ENCODE measurements at places on chromosomes 12 and 14. TPM values are rescaled to one million over a fixed set of nuclear protein-coding genes. Genes with fewer than 3 reads are reported as not detected.

The KLHDC1 gene
- 0.72 TPM for total RNA-seq

The HCAR3 gene
- total RNA-seq = 1.9 TPM

GRCh38 chr12:75814851-75815754 is 216.5 kb downstream of the PHLDA1 start:
- no peak for DNase-seq

DNA sequence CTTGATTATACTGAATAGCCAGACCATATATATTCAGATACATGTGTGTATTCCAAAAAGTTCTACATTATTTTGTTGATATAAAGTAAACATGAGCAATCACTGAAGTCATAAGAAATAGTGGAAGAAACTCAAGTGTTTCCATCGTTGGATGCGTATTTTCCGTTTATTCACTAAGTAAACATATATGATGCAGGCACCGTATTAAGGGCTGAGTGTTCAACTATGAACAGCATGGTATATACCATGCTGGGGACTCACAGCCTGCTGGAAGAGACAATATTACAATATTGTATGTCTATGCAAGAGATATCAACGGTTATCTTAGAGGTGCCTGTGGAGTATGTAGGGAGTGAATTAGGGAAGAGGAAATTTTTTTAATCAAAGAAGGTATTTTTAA is 1.2 kb downstream of the PYROXD1 start:
- DNase-seq = no peak

DNA sequence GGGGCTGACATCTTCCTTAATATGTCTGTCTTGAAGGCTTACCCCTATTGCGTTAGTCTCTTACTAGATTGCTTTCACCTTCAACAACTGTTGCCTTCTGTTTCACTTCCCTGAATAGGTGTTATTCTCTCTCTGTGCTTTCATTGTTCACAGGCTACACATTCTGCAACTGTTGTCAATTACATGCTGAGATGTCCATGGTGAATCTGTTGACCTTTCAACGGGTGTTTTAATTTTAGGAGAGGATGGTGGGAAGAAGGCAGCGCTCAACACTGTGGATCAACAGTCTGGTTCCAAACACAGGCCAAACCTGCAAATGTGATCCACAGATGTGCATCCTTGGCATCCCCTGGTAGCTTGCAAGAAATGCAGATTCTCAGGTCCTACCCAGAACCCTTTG is 101.9 kb downstream of the DACT1 start:
- DNase-seq = peak; percentile 30

GRCh38 chr12:99917711-99918402 is 66.9 kb downstream of the ANKS1B start:
- no peak for DNase-seq

DNA sequence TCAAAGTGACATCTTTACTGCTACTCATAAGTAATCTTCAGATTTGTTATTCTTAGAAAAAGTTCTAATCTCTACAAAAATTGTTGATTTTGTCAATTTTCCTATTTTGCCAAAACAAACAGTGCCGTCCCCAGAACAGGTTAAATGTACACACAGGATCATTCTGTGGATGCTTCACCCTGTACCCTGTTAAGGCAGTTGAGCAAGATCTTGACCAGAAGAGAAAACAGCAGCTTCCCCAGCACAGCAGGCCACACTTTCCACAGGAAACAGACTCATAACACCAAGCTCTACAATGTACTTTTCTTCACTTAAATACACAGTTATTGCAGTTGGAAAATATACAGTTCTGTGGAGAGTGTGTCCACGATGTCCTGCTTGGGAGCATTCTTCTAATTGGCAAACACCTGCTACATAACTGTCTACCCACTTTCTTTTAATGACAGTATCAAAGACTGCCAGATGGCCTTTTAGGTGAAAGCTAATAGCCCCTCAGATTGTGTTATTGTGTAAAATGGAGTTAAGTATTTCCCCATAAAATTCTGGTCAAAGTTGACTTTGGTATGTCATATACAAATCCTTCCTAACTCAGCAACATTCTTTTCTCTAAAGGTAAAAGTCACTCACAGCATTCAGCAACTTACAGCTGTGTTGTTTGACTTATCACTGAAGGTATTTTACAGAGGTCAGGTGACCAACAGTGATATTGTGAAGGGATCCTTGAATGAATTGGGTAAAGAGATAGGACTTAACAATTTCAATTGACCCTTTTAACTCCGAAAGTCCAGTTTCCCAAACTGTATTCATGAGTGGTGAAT is 77.0 kb downstream of the SEC23A start:
- DNase-seq = no peak

DNA sequence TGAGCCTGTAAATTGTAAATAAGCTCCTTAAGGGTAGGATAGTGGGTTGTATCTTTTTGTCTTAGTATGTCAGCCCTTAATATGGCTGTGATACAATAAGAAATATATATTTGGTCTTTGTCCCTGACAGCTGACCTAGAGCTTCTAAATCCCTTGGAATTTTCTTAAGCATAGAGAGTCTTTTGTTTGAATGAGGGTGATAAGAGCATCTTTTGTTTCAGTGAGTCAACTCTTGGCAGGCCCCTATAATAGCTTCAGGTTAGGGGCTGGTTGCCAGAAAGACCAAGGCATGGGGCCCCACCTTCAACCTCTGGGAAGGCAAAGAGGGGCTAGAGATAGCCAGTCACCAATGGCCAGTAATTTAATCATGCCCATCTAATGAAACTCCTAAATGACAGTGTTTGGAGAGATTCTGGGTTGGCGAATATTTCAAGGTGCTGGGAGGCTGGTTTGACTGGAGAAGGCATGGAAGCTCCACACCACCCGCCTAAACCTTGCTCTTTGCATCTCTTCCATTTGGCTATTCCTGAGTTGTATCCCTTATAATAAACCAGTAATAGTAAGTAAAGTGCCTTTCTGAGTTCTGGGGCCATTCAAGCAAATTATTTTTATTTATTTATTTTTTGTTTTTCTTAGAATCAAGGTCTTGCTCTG is 10.5 kb downstream of the PALS1 start:
- DNase-seq = no peak

DNA sequence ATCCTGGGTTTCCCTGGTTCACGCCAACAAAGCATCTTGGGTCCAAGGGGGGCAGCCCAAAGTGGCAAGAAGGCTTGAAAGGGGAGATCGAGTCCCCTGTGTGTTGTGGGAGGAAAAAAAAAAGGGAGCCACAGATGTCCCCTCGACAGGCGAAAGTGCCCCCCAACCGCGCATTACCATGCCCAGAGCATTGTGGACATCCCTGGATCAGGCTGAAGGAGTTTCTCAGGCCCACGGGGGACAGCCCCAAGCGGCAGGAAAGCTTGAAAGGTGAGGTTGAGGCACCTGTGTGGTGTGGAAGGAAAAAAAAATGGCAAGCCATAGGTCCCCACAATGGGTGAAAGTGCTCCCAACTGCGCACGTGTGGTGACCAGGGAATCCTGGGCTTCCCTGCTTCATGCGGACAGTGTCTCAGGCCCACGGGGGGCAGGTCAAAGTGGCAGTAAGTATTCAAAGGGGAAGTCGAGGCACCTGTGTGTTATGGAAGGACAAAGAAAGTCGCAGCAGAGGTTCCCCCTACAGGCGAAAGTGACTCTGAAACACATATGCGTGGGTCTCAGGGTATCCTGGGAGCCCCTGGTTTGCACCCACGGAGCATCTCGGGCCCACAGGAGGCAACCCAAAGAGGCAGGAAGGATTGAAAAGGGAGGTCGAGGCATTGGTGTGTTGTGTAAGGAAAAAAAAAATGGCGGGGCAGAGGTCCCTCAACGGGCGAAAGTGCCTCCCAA is 580.1 kb downstream of the ALG10 start:
- DNase-seq = no peak

DNA sequence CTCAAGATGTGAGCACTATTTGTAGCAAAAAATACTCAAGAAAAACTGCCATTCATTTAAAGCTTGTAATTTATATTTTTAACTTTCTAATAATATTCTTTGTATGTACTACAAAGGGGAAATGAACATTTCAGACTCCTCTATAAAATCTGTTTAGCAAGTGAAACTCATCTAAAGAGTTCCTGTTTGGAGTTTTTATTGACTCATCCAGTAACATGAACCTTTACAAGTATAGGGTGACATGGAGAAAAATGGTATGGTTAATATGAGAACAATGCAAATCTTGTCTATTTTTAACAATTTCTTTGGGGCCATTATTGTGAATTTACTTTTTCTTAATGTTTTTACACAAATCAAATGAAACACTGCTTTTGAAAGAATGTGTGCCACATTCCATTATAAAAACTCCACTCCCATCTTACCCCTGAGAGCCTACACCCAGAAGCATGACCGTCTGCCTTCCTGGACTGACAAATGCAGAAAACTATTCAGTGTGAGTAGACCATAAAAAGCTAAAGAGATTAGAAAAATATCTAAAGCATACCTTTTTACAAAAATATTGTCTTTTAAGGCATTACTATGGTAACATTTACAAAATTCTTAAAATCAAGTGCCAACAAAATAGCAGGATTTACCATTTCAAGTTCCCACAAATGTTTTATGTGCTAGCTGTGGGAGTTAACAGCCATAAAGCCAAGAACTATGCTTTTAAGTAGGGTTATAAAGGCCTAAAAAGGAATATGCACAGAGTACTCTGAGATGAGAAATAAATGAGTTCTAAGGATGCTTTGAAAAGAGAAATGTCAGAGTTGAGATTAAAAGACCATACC is 144.0 kb downstream of the ADAMTS20 start:
- DNase-seq = no peak

All from GM12878 (cell line).